ENCODE measurements at places on chromosomes 11 and 22. TPM values are rescaled to one million over a fixed set of nuclear protein-coding genes. Genes with fewer than 3 reads are reported as not detected.

DNA sequence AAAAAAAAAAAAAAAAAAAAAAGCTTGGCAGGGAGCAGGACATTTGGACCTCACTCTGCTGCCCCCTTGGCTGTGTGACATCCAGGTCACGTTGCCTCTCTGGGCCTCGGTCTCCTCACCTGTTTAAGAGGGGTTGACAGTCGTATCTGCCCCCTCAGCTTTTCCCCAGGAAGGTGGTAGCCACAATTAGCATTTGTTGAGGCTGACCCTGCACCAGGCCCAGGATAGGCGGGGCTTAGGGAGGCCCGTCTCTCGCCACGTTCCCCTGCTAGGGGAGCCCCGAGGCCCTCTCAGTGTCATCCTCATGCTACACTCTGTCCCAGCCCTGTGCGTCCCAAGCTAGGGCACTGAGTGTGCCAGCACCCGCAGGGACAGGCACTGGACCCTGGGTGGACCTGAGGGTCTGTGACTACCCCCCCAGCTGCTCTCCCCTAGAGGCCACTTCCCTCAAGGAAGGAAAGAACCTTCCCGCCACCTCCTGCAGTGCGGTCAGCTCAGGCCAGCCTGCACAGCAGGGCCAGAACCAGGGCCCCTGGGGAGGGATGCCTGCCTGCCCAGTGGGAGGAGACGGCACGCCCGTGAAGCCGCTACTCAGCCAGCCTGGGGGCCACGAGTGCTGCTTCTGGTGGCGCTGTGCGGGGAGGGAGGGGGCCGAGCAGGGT lies 38.5 kb upstream of the PPARA start:
- DNase-seq = no peak

GRCh38 chr11:27171376-27171958 lies 130.9 kb downstream of the BBOX1 start:
- no peak for DNase-seq

- peak; percentile 27 for DNase-seq
Measured at GRCh38 chr11:2797741-2798361, 87.7 kb downstream of the CDKN1C start.

DNA sequence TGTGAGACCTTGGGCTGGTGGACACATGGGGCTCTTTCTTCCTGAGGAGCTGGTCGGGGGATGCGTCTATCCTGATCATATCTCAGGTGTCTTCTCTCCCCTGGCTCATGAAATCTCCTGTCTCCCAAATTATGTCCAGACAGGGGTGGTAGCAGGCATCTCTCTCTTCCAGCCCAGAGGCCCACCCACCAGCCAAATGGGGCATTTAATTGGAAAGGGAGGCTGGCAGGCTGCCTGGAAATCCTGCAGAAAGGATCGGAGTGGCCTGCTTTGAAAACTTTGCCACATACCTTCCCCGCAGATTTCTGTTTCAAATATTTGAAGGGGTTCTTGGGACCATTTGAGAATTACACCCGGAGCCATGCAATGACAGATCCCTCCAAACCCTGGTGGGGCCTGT lies 37.4 kb downstream of the SMIM38 start:
- no peak for DNase-seq

DNA sequence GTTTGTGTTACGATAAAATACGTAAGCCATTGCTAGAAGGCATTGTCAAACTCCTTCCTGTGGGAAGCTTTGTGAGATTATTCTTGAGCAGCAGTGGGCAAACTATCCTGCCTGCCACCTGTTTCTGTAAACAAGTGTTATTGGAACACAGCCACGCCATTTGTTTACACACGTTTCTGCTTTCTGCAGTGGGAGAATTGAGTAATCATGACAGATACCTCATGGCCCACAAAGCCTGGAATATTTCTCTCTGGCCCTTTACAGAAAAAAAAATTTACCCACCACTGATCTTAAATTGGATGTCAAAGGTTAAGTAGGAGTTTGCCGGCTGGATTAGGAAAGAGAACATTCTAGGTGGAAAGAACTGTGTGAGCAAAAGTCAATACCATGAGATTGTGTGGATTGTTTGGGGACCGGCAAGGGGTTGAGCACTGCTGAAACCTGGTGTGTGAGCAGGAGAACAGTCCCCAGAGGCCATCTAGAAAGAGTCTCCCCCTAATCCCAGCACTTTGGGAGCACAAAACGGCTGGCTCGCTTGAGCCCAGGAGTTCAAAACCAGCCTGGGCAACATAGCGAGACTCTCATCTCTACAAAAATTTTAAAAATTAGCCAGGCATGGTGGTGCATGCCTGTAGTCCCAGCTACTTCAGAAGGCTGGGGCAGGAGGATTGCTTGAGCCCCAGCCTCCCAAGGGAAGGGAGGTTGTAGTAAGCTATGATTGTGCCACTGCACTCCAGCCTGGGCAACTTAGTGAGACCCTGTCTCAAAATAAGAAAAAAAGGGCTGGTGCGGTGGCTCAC lies 6.0 kb upstream of the PLA2G6 start:
- no peak for DNase-seq

- peak; percentile 83 for DNase-seq
Measured at GRCh38 chr11:129117595-129118350, 74.4 kb downstream of the ARHGAP32 start.

- DNase-seq = no peak
Measured at GRCh38 chr22:36860821-36861659, at the start of gene NCF4. TSS of gene NCF4 (plus strand) at chr22:36861006. CDS start at chr22:36861172, 166 bp downstream.

DNA sequence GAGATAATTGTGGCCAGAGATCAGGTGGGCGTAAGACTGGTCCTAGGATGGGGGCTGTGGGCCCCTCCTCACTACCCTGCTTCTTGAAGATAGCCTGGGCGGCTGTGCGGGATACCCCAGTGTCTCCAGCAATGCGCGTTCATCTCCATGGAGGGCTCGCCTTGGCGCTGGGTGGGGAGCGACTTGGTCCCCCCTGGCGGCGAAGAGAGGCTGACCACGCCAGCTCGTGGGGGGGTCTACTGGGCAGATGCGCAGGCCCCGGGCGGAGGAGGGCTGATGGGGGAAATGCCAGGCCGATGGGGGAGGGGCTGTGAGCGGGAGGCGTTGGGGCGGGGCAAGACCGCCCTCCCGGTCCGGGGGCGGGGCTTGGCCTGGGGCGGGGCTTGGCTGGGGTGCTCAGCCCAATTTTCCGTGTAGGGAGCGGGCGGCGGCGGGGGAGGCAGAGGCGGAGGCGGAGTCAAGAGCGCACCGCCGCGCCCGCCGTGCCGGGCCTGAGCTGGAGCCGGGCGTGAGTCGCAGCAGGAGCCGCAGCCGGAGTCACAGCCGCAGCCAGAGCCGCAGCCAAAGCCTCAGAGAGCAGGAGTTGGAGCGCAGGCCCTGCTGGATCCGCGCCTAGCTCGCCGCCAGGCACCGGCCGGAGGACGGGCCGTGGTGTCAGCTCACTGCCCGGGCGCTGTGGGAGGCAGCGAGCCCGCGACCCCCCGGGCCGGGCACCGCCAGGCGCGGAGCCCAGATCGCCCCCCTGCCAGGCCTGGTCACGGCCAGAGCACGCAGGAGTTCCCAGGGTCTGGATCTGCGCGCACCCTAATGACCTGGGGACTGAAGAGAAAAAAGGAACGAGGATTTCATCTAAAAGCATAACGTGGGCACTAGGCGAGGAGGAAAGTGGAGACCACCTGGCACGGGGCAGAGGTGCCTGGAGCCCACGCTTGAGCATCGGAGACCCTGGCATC lies at the start of gene SLC35E4:
TSS of gene SLC35E4 (plus strand) at position 509 of the 953 bp plus-strand sequence. CDS start 670 bp downstream, outside the sequence.
- peak; percentile 84 for DNase-seq

DNA sequence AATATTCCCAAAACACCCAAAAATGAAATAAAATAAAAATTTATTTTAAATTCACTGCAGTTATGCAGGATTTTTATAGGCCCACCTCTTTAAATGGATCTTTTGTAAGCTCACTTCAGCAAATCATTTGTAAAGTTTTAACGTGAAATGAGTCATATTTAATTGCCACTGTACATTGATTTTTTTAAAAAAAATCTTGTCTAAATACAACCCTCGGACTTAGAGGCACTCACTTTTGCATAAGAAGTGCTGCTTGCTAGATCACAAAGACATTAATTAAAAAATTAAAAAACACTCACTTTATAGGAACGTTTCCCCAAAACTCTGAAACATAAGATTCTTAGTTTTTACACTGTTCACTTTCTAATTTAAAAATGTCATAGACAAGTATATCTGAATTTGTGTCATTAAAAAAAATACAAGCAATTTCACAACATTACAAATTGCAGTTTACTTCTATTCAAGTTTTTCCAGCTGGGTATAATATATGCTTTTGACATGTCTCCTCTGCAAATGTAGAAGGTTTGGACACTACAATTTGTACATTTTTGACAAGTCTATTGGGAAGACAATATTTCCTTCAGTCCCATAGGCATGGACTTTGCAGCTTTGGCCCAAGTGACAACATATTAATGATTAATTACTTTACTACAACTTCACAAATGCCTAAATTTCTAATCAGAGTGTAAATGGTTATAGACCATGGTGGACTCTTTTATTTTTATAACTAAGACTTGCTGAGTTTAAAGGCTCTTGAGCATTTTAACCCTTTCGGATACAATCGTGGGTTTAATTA lies 1088.4 kb downstream of the LRRC4C start:
- DNase-seq = no peak

GRCh38 chr11:32779136-32779535 lies 15.3 kb downstream of the CCDC73 start:
- no peak for DNase-seq

DNA sequence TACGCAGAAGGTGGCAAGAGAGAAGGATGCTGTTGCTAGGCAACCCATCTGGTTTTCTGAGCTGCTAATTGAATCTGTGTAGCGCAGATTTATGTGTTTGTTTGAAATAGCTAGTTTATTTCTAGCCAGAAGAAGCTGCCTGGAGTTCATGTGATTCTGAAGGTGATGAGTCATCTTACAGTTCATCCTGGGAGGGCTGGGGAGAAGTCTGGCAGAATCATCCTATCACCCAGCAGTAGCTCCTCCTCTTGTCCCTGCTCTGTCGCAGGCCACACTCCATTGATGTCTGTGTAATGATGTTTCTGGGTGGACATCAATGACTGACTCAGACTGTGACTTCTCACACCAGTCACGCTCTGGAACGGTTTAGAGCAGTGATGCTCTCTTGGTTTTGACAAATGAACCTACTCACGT lies 4.8 kb upstream of the FBXO7 start:
- DNase-seq = no peak

DNA sequence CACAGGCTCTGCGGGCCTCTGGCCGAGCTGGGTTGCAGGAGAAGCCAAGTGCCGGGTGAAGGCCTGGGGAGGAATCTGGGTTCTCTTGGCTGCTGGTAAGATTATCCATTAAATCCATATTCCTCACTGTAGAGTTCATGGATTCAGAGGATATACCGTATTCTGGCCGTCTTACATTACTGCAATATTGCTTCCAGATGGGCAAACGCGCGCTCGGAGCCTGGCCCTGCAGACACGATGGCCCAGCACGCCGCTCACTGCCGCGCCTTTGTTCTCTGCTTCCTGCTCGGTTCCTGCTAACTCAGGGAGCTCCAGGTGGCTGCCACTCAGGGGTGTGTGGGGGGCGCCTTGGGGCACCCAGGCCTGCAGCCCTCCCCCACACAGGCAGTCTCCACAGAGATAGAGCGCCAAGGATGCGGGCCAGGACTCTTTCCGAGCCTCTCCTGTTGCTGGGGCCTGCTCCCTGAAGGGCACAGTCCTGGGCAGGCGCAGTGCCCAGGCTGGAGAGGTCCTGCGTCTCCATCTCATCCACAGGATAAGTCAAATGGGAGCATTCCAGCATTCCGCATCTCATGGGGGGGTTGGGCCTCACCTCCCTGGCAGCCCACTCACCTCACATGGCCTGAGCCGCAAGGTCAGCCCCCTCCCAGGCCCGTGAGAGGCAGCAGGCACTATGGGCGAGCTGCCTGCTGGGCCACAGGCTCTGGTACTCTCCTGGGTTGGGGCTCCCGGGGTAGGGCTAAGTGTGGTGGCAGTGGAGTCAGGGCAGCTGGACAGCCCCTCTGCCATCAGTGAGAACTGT lies 14.1 kb upstream of the KCNQ1OT1 start:
- no peak for DNase-seq

- DNase-seq = no peak
Measured at GRCh38 chr11:134159652-134160051, 64.1 kb downstream of the NCAPD3 start.

- DNase-seq = no peak
Measured at GRCh38 chr11:131373095-131373725, 2.8 kb downstream of the NTM start.

YAP1 gene
- total RNA-seq = 207 TPM

CARD16 gene
- 1.5 TPM for total RNA-seq

TBX1 gene
- 5.3 TPM for total RNA-seq

All from Caco-2 (cell line).